ENCODE measurements at places on chromosomes 6 and 20.

DNA sequence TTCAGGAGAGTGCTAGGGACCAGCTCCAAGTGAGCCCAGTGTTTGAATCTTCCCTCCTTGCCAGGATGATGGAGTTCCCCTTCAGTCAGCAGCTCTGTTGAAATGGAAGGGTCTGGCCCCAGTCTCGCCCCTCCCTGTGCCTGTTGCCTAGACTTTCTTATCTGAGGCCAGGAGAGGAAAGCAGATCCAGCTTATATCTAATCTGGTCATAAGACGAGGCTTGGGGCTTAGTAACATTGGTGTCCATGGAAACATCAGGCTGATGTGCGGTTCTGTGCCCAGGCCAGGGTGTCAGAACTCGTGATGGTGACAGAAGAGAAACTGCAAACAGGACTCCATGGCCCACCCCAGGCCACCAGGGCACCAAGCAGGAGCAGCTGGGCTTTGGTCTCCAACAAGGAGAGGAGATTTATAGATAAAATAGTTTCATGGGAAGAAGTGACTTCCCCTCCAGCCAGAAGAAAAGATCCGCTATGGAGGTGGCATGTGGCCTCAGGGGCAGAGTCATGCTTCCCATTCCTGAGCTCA lies 9.8 kb downstream of the MAS1L start:
- DNase-seq, result no peak

DNA sequence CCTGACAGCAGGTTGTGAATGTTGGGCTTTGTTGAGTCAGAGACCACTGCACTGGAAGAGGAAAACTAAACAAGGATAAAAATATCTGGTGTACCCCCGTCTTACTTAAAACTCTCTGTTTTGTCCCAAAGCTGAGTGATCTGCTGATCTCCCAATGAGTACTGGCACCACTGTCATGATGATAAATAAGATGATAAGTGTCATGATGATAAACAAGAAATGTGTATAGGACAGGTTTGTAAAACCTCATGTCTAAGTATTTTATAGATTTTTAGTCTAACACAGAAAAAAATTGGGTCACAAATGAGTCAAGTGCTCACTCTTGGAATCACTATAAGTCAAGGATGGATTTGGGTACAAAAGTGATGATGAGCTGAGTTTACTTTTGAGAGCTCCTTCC lies 8.5 kb upstream of the SIM1 start:
- no peak for DNase-seq

- no peak for DNase-seq
These were observed 126.5 kb downstream of the WDR27 start for GRCh38 chr6:169575365-169575764.

GRCh38 chr6:75333676-75334200 lies 49.1 kb upstream of the TMEM30A start:
- DNase-seq, result no peak

GRCh38 chr6:72953971-72954381 lies 271.3 kb downstream of the KHDC1L start:
- no peak for DNase-seq

GRCh38 chr20:36234771-36235320 lies 1.4 kb upstream of the AAR2 start:
- DNase-seq, result no peak

DNA sequence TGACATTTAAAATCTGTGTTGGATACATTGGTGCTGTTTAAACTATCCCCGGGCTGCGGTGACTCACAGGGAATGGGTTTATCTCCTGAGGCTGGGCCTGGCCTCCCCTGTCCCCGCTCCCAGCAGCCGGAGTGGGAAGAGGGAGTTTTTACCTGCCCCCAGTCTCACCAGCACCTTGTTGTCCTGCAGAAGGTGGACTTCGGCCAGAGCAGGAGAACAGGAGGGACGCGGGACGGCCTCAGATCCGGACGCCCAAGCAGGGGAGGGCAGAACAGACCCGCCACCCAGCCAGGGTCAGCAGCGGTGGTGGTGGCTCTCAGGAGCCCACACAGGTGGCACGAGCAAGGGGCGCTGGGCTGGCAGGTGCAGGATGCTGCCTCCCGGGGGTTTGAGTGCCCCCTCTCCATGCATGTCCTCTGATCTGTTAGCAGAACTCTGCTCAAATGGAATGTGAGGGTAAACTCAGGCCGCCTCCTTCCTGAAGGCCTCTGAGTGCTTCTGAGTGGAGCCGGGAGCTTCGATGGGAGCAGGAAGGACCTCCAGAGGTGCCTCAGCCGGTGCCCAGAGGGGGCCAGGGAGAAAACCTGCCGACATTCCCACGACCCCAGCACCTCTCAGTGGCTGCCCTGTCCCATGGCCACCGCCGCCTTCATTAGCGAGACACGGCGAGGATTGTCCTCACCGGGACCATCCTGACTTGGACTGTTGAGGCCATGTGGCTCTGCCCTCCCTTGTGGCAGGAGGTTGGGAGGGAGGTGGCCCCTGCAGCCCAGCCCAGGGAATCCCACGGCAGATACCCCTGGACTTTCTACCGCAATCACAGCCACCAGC lies 43.4 kb upstream of the MRGBP start:
- DNase-seq, result no peak

GRCh38 chr6:111483736-111484632 lies 966 bp upstream of the REV3L start:
- peak; percentile 85 for DNase-seq

GRCh38 chr20:19815553-19815991 lies 57.5 kb downstream of the RIN2 start:
- no peak for DNase-seq

- no peak for DNase-seq
These were observed 319.4 kb downstream of the BTBD9 start for GRCh38 chr6:38320358-38320757.

GRCh38 chr6:161594412-161594811 lies 320.6 kb upstream of the AGPAT4 start:
- no peak for DNase-seq

GRCh38 chr6:158839796-158840195 lies 20.6 kb upstream of the EZR start:
- no peak for DNase-seq

Data from stimulated activated CD4-positive, alpha-beta T cell treated with anti-CD3 and anti-CD28 coated beads, Interleukin-4, amount 100 ng/mL, for 4 hours (primary cell).